ENCODE measurements at places on chromosomes 6 and 20.

- DNase-seq = no peak
Measured at GRCh38 chr20:17867131-17867925, 101.3 kb downstream of the SNX5 start.

DNA sequence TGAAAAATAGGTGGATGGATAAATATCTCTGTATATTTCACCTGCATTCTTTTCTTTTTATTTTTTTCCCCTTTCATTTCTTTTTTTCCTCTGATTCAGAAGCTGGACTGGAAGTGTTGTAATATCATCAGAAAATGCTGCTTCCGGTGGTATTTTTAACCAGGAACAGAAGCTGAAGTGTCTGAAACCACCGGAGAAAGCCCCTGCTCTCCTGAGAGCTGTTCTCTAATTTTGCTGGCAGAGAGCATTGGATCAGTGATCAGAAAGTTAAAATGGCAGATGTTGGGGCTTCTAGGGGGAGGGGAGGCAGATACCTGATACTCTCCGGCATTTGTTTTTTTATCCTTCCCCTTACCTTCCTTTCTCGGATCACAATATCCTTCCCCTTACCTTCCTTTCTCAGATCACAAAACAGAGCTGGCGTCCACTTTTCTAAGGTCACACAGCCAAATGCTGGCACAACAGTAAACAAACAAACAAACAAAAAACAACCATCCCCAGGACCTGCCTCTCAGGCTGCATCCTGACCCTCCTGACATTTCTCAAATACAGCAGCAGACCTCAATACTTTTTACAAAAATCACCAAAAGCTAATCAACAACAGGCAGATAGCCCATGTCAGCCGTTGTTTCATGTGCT lies 143.2 kb upstream of the ZNF217 start:
- DNase-seq = no peak

DNA sequence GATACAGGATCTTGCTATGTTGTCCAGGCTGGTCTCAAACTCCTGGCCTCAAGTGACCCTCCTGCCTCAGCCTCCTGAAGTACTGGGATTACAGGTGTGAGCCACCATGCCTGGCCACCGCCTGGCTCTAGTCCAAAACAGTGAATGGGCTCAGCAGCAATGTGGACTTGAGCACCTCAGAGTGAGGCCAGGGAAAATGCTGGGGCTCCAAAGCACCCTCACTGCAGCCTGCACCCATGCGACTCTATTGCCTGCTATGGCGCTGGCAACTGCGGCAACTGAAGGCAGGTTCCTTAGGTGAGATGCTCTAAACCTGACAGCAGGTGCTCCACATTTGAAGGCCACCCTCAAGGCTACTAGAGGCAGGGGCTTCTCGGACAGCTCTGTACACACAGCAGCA lies 26.5 kb downstream of the MAP1LC3A start:
- no peak for DNase-seq

- DNase-seq = no peak
Measured at GRCh38 chr6:117290173-117290846, 25.0 kb downstream of the VGLL2 start.

DNA sequence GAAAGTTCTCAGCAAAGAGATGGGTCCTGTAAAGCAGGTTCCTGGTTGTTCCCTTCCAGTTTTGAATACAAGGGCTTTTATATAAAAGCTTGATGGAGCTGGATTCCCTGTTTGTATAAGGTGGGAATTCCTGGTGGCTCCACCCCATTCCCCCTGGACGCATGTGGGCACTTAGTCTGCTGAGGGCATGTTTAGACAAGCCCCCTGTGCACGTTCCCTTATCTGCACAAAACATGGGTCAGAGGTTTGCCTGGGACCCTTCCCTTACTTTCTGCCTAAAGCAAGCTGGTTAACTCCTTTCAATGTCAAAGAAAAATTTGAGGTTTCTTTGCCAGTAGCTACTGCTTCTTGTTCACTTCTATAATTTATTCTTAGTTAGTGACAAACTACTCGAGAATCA lies 181.1 kb downstream of the BCKDHB start:
- no peak for DNase-seq

GRCh38 chr6:159772196-159772595 lies 10.4 kb downstream of the ACAT2 start:
- no peak for DNase-seq
